ENCODE measurements at places on chromosomes 2 and 18.
A peak's percentile ranks its signal among the peaks of the same experiment; 100 is the strongest.

DNA sequence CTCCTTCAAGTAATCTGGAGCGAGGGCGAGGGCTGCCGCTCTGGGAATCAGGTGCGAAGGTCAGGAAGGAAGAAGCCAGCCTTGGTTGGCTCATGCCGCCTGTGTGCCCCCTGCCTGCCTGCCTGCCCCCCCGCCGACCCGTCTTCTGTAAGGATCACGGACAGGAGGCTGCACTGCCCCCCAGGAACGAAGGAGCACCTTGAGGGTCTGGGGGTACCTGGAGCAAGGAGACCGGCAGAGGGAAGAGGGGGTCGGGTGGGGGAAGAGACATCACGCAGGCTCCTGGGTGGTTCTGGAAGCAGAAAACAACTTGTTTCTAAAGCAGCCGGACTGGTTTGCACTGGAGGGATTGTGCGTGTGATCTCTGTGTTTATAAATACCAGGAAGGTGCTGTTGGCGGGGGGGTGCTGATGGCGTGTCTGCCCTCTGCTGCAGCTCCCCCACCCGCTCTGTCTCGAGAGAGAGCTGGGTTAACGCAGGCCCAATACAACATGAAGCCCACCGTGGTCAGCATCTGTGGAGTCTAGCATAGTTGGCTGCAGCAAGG is 1.7 kb downstream of the FOSL2 start:
- DNase-seq: no peak
- H3K27me3 ChIP-seq: peaks cover 7% of the 10 kb centered on the region
- H3K36me3 ChIP-seq: no peaks in the 10 kb centered on the region
- peaks cover 13% of the 10 kb centered on the region for H3K4me1 ChIP-seq

DNA sequence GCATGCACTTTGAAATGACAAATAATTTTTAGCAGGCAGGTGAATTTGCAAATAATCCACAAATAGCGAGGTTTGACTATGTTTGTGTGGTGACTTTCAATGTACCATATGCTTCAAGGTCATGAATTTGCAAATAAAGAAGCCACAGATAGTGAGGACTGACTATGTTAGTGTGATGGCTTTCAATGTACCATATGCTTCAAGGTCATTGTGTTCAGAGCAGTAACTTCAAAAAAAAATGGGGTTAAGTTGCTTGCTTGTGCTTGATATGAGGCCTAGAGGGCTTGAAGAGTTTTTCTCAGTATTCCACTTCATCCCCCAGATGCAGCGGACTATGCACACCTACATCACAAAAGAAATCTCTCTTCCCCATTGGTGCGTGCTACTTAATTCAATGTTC is 602.9 kb upstream of the LRRTM4 start:
- DNase-seq: no peak
- H3K27me3 ChIP-seq: no peaks in the 10 kb centered on the region
- H3K36me3 ChIP-seq: no peaks in the 10 kb centered on the region
- no peaks in the 10 kb centered on the region for H3K4me1 ChIP-seq

DNA sequence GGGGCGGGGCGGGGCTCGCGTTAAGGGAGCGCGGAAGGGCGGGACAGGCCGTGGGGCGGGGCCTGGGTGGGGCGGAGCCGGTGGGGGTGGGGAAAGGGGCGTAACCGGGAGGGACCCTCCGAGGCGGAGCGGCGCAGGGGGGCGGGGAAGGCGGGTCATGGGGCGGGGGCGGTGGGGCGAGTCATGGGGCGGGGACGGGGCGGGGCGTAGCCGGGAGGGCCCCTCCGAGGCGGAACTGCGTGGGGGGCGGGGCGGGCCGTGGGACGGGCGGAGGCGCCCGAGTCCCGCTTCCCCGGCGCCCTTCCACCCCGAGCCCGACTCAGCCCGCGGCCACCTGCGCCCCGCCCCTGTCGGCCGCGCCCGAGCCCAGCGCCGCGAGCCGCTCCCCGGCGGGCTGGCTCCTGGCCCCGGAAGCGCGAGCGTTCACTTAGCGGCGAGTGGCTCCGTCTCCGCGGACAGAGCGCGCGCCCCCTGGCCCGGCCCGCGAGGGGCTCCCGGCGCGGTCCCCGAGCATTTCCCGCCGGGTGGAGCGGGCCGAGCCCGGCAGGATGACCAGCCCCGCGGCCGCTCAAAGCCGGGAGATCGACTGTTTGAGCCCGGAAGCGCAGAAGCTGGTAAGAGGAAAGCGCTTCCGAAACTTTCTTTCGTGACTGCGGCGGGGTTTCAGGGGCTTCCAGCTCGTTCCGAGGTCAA is 64.7 kb downstream of the LRRFIP1 start:
- no peaks in the 10 kb centered on the region for H3K36me3 ChIP-seq
- DNase-seq: peak; percentile 88
- peaks cover 56% of the 10 kb centered on the region for H3K4me1 ChIP-seq
- H3K27me3 ChIP-seq: no peaks in the 10 kb centered on the region
- H3K4me3 ChIP-seq: peak overlapping the region; percentile 87

DNA sequence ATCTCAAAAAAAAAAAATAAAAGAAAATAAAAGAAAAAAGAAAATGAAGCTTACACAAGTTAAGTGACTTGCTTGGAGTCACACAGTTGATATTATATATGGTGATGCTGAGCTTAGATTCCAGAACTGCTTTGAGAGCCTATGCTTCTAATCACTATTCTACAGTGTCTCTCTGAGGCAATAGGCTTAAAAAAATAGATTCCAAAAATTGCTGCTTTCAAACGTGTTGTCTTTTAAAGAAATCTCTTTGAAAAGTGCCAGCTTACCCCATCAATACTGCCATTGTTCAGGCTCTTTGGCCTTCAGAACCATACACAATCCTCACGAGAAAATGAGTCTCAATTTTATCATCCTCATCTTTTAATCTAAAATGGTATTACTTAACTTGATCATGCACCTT is 102.6 kb downstream of the CDK15 start:
- H3K4me1 ChIP-seq: peaks cover 12% of the 10 kb centered on the region
- H3K27me3 ChIP-seq: peaks cover 5% of the 10 kb centered on the region
- no peaks in the 10 kb centered on the region for H3K36me3 ChIP-seq
- no peak for DNase-seq
- H3K27ac ChIP-seq: no peak overlapping the region

DNA sequence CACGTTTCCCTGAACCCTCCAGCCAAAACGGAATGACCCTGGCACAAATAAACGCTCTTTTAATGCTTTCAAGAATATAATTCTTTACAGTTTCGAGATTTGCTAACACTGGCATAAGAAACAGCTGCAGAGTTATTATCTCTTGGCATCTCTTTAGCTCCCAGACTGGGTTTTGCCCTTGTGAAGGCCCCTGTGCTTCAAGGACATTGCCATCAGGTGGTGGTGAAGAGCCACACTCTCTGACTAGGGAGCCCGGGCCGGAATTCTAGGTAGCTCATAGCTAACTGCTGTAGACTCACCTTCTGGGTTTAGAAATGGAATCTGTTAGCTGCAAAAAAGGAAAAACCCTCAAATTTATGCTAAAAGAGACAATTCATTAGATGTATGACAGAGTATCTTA is 13.3 kb upstream of the GALNT14 start:
- no peak overlapping the region for H3K27ac ChIP-seq
- peaks cover 4% of the 10 kb centered on the region for H3K4me1 ChIP-seq
- H3K27me3 ChIP-seq: no peaks in the 10 kb centered on the region
- no peak overlapping the region for H3K4me3 ChIP-seq

- no peaks in the 10 kb centered on the region for H3K27me3 ChIP-seq
- peaks cover 6% of the 10 kb centered on the region for H3K4me1 ChIP-seq
- no peak overlapping the region for H3K27ac ChIP-seq
- DNase-seq: no peak
Observed at GRCh38 chr2:239155806-239156480, 244.9 kb downstream of the HDAC4 start.

GRCh38 chr2:216350214-216350791 is 22.0 kb downstream of the MARCHF4 start:
- peaks cover 24% of the 10 kb centered on the region for H3K27me3 ChIP-seq
- no peak for DNase-seq
- no peak overlapping the region for H3K27ac ChIP-seq
- H3K4me1 ChIP-seq: peaks cover 4% of the 10 kb centered on the region
- no peaks in the 10 kb centered on the region for H3K36me3 ChIP-seq

- H3K27me3 ChIP-seq: no peaks in the 10 kb centered on the region
- H3K27ac ChIP-seq: no peak overlapping the region
- no peak for DNase-seq
- H3K36me3 ChIP-seq: no peaks in the 10 kb centered on the region
Observed at GRCh38 chr2:126616606-126617069, 39.3 kb upstream of the GYPC start.

DNA sequence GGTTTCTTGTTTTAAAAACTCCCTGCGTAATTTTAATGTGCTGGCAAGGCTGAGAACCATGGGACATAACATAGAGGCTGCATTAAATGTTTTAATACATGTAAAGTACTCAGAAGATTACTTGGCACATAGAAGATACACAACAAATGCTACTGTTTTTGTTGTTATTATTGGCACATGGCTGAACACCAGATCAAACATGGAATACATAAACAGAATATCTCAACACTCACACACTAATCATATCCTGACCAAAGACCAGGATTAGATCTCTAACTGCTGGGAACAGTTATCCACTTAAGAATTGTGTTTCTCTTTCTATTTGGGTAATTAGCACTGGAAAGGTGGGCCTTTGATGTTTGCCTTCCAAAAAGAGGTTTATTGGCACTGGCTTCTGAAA is 69.3 kb downstream of the KCNE4 start:
- H3K27ac ChIP-seq: no peak overlapping the region
- no peaks in the 10 kb centered on the region for H3K36me3 ChIP-seq
- H3K4me3 ChIP-seq: no peak overlapping the region
- peaks cover 5% of the 10 kb centered on the region for H3K27me3 ChIP-seq

GRCh38 chr18:79899609-79900445 is 51.6 kb downstream of the SLC66A2 start:
- H3K27ac ChIP-seq: no peak overlapping the region
- H3K4me3 ChIP-seq: no peak overlapping the region
- peaks cover 26% of the 10 kb centered on the region for H3K36me3 ChIP-seq
- no peaks in the 10 kb centered on the region for H3K27me3 ChIP-seq

GRCh38 chr2:19690429-19690828 is 211.4 kb downstream of the TTC32 start:
- H3K27me3 ChIP-seq: peaks cover 3% of the 10 kb centered on the region
- no peaks in the 10 kb centered on the region for H3K36me3 ChIP-seq
- no peak overlapping the region for H3K27ac ChIP-seq
- DNase-seq: no peak

GRCh38 chr2:94759211-94759610 is 112.0 kb upstream of the TEKT4 start:
- H3K27ac ChIP-seq: no peak overlapping the region
- DNase-seq: no peak
- no peaks in the 10 kb centered on the region for H3K36me3 ChIP-seq
- H3K27me3 ChIP-seq: peaks cover 2% of the 10 kb centered on the region
- H3K4me1 ChIP-seq: no peaks in the 10 kb centered on the region

GRCh38 chr18:66346833-66347588 is 256.9 kb downstream of the CDH19 start:
- H3K27me3 ChIP-seq: no peaks in the 10 kb centered on the region
- no peak overlapping the region for H3K27ac ChIP-seq
- H3K4me3 ChIP-seq: no peak overlapping the region
- DNase-seq: no peak

DNA sequence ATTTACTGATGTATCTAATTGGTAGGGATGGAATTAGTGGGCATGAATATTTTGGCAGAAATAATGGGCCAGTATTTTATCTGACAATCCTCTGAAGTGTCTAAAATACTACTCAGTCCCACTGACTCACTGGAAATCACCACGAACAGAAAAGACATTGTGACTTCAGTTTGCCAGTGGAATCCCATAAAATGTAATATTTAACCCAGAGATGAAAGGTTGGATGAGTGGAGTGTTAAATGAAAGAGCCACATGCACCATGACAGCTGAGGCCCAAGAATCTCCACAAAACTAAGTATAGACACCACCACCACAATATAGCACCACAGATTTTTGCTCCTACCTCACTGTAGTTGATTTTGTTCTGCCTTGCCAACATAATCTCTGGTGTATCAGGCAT is 103.9 kb downstream of the NEB start:
- H3K4me3 ChIP-seq: no peak overlapping the region
- no peaks in the 10 kb centered on the region for H3K27me3 ChIP-seq
- no peaks in the 10 kb centered on the region for H3K4me1 ChIP-seq
- H3K36me3 ChIP-seq: peaks cover 7% of the 10 kb centered on the region
- no peak for DNase-seq
- no peak overlapping the region for H3K27ac ChIP-seq

- H3K4me3 ChIP-seq: peak overlapping the region; percentile 35
- H3K27me3 ChIP-seq: no peaks in the 10 kb centered on the region
- H3K27ac ChIP-seq: peak overlapping the region; percentile 79
Observed at GRCh38 chr2:196176142-196176738, 4.9 kb upstream of the STK17B start.

DNA sequence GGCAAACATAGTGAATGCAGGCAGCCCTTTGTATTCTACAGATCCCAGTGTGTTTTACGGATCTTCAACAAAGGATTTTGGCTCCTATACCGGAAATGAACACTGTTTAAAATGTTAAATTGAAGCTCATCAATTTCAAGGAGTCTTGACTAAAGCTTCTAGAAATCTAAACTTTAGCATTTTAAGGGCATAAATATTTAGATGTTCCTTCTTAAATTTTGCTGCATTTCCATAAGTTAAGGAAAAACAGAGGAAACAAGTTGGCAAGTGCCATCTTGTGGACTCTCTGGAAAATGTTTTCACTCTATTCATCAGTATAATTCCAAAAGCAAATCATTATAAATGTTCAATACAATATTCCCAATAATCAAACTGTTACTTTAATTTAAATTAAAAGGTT is 19.6 kb downstream of the CHN1 start:
- H3K27ac ChIP-seq: no peak overlapping the region
- no peak for DNase-seq
- no peaks in the 10 kb centered on the region for H3K36me3 ChIP-seq
- H3K27me3 ChIP-seq: peaks cover 1% of the 10 kb centered on the region
